Kidney tubule cell (primary cell): ENCODE measurements at places on chromosomes 1 and 21.

DNA sequence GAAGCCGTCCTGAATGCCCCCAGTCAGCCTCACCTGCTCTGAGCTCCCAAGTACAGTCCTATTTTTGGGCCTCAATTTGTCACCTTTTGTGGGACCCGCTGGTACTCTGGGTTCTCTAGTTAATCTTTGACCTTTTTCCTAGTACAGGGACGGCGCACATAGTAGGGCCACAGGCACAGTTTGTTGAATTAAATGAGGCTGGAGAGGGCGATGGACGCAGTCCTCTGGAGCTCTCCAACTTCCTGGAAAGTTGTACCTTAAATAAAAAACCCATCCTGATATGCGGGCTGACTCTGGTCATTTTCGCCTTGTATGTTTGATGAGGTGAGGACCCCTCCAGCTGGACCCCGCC, 4.8 kb downstream of the FAM110D start:
- no peak for DNase-seq

DNA sequence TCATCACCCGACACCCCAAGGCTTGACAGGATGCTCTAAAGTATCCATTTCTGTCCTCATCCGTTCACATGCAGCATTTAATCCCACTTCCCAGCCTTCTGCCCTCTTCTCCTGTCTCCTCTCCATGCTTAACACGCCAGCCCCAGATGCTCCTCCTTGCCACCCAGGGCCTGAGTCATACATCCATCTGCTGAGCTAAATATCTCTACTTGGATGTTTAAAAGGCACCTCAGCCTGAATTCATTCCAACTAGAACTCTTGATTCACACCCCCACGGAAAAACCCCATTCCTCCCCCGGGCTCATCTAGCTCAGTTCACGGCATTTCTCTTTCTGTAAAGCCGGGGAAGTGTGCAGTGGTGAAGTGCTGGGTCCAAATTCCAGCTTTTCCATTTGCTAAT, 27.7 kb downstream of the TEX35 start:
- DNase-seq, result peak; percentile 75

GRCh38 chr1:175363031-175363430, 170.5 kb upstream of the KIAA0040 start:
- peak; percentile 38 for DNase-seq

GRCh38 chr1:8976338-8976737, 30.7 kb downstream of the CA6 start:
- DNase-seq, result no peak

DNA sequence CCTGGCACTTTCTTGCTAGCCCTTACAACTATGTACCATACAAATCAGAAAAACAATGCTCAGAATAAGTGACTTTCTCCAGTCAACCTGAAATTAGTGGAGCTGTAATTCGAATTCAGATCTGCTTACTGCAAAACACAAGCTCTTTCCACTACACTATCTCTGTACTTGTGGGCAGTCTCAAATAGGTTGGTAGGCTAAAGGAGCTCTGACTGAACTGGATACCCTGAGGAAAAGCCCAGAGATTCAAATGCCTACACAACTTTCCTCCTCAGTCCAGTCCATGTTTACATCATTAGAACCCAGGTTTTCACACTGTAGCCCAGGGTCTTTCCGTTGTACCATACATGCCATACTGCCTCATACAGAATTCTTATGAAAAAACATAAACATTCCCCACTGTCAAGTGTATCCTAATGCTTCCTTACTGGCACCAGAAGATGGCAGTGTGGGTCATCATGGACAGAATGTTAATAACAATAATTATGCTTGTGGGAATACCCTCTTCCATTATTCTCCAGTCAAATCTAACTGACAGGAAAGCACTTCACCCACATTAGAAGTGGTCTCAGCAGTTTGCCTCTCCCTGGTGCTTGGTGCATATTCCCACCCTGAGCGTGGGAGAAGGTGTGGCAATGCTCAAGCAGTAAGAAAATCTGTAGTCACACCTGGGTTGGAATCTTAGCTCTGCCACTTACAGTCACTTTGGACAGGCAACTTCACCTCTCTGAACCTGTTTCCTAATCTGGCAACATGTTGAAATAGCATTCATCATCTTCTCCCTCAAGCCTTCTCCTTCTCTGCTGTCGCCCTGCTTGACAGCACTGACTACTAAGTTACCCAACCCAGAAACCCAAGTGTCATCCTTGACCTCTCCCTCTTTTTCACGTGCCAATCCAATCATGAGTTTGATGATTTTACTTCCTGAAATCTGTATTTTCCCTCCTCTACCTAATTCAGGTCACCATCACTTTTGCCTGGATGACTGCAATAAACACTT, 14.4 kb upstream of the ZFYVE9 start:
- DNase-seq, result peak; percentile 60

DNA sequence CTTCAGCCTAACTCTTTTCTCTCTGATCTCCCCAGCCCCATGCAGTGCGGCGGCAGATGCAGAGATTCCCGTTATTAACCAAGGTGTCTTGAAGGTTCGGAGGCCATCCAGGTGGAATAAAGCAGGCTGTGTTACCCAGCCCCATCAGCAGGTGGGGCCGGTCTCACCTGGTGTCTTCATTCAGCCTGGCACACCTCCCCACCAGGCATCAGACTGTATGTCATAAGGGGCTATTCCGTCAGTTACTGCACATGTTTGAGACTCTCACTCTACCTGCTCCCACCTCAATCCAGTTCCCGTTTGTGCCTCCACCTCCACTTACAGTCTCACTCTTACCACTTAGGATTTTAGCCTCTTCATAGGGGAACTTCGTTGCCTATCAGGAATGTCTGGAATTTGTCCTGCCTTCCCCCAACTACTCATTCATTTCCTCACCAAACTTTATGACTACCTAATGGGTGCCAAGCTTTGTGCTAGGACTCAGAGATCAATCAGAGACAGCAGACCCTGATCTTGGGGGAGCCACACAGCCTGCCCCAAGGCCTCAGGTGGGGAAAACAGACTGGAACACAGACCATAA, 170.2 kb downstream of the PLPP3 start:
- peak; percentile 70 for DNase-seq
